Bronchus fibroblast of lung (primary cell): ENCODE measurements at places on chromosomes 3 and 15. TPM values are rescaled to one million over a fixed set of nuclear protein-coding genes. Genes with fewer than 3 reads are reported as not detected.

The PLSCR5 gene
- total RNA-seq = not detected in 2 replicates

The FAM174B gene
- total RNA-seq = 0.84 and 1.3 TPM in 2 replicates

The DPPA2 gene
- total RNA-seq = not detected in 2 replicates

The GABRR3 gene
- total RNA-seq = not detected in 2 replicates

The ISG20 gene
- 3.0 and 5.1 TPM in 2 replicates for total RNA-seq

The CNTN4 gene
- total RNA-seq = not detected in 2 replicates

The CX3CR1 gene
- 0.15 TPM in 1 of 2 replicates, not detected in the other for total RNA-seq

The KLHL40 gene
- total RNA-seq = not detected in 2 replicates

The UROC1 gene
- total RNA-seq = not detected in 2 replicates

The DNAJB11 gene
- total RNA-seq = 44.4 and 53.1 TPM in 2 replicates

The THPO gene
- total RNA-seq = not detected in 2 replicates

The GREM1 gene
- 25.0 and 26.1 TPM in 2 replicates for total RNA-seq

The GRAMD1C gene
- total RNA-seq = 4.6 and 5.0 TPM in 2 replicates

The TTC21A gene
- total RNA-seq = 0.59 and 0.84 TPM in 2 replicates

The FANCI gene
- total RNA-seq = 32.6 and 33.7 TPM in 2 replicates

The SLC12A1 gene
- total RNA-seq = not detected in 2 replicates

The IGSF10 gene
- total RNA-seq = 0.15 and 0.17 TPM in 2 replicates

The BBS4 gene
- total RNA-seq = 11.9 and 25.0 TPM in 2 replicates

The VPS13C gene
- total RNA-seq = 10.7 and 12.1 TPM in 2 replicates

The NDUFB4 gene
- 106 and 122 TPM in 2 replicates for total RNA-seq
